Omental fat pad (tissue), 4 donors: ENCODE measurements at places on chromosomes 6 and 20. TPM values are rescaled to one million over a fixed set of nuclear protein-coding genes. Genes with fewer than 3 reads are reported as not detected.

The GPSM3 gene
- total RNA-seq = 22.2 TPM

The PDE7B gene
- 14.2 TPM for total RNA-seq

The DEFB124 gene
- total RNA-seq = not detected

DNA sequence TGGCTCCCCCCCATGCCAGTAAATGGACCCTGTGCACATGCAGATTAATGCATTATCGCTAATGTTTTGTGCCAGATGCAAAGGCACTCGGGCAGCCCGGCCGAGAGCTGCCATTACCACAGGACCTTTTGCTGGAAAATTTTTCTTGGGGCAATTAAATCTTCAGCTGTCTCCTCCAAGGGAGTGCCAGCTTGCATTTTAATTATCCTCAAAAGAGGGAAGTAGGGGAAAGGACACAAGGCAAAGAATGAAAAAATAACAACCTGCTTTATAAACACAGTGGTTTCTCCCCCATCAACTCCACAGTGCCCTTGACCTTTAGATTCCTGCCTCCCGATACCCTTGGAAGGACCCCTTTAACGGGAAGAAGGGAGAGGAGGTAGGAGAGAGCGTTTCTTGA is 48.2 kb downstream of the PDYN start:
- no peak for DNase-seq

- no peak for DNase-seq
Measured at GRCh38 chr6:18441251-18441979, 54.3 kb downstream of the RNF144B start.

- no peak for DNase-seq
Measured at GRCh38 chr6:45495429-45496084, 117.8 kb upstream of the SUPT3H start.
